ENCODE measurements at places on chromosomes 13 and 19.

GRCh38 chr19:4174895-4175668 is 7.3 kb downstream of the SIRT6 start:
- no peak for DNase-seq

GRCh38 chr19:41691268-41691970 is 3.3 kb upstream of the CEACAM7 start:
- no peak for DNase-seq

- DNase-seq: no peak
Observed at GRCh38 chr19:28964500-28964899, 248.5 kb downstream of the UQCRFS1 start.

GRCh38 chr19:28555317-28555716 is 657.6 kb downstream of the UQCRFS1 start:
- DNase-seq: no peak

DNA sequence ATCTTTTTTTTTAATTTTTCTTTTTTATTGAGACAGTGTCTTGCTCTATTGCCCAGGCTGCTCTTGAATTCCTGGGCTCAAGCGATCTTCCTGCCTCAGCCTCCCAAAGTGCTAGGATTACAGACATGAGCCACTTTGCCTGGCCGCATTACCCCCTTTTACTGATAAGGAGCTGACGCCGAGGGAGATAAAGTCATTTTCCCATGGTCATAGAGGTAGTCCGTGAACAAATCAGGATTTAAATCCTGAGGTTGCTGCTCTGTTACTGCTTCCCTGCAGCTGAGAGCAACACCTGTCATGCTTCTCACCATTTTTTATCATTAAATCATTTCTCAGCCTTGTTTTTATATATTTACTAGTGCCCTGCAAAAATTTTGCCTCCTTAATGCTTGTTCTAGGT is 7.4 kb downstream of the CYSLTR2 start:
- no peak for DNase-seq

DNA sequence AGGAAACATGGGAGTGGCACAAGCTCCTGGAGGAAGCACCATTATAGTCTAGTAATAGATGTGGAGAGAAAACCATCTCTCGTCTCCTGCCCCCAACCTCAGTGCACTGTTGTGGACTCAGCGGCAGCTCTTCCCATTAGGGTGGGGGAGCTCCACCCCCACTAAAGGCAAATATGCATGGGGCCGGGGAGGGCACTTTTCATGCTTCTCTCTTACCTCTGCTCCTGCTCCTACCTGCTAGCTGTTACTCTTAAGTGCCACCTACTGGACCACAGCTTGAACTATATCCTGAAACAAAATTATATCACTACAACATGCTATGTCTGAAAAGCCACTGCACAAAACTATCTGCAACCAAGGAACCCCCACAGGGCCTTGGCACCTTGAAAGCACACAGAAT is 112.6 kb upstream of the DACH1 start:
- no peak for DNase-seq

GRCh38 chr19:55581145-55581822 is 636 bp upstream of the ZNF579 start:
- no peak for DNase-seq

DNA sequence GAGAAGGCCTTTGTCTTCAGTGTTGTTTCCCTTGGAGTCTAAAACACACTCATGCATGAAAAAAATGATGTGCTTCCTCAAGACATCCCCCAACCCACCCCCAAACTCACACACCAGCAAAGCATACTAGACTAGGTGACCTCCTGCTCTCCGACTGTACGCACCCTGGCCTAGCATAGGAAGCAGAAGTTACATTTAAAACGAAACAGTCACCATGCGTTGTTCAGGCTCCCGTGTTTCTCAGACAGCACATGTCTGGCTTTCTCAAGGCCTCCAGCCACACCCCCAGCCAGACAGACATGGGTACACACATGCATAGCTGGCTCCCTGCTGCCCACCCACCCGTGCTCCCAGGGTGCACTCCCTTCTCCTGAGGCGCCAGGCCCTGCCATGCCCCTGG is 28.7 kb upstream of the C1QTNF9 start:
- DNase-seq: peak; percentile 56

- no peak for DNase-seq
Observed at GRCh38 chr19:19475849-19476828, 39.2 kb downstream of the TSSK6 start.

- no peak for DNase-seq
Observed at GRCh38 chr13:82898586-82898985, 983.7 kb downstream of the SLITRK1 start.

- peak; percentile 70 for DNase-seq
Observed at GRCh38 chr19:3505598-3506383, at the start of gene FZR1. Gene FZR1 (plus strand): TSS chr19:3506311. CDS start chr19:3522990, 16,679 bp downstream.

GRCh38 chr19:35318679-35319448 is 10.1 kb upstream of the CD22 start:
- no peak for DNase-seq

GRCh38 chr13:111370570-111371535 is 50.4 kb downstream of the TEX29 start:
- DNase-seq: no peak

DNA sequence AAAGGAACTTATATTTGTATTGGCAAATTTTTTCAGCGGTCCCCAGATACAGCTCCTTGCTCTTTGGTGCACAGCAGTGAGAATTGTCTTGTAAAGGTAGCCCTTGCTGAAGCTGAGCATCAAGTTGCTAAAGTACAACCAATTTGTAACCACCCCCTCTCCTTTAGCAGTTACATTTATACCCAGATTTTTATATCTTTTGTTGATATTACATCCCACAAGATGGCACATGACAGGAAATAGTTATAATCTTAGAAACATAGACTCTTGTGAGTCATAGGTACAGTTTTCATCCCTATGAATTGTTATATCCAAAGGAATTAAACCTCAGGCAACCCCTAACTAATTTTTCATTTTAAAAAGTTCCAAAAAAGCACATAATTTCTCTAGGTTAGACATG is 523.0 kb upstream of the SLITRK1 start:
- no peak for DNase-seq

DNA sequence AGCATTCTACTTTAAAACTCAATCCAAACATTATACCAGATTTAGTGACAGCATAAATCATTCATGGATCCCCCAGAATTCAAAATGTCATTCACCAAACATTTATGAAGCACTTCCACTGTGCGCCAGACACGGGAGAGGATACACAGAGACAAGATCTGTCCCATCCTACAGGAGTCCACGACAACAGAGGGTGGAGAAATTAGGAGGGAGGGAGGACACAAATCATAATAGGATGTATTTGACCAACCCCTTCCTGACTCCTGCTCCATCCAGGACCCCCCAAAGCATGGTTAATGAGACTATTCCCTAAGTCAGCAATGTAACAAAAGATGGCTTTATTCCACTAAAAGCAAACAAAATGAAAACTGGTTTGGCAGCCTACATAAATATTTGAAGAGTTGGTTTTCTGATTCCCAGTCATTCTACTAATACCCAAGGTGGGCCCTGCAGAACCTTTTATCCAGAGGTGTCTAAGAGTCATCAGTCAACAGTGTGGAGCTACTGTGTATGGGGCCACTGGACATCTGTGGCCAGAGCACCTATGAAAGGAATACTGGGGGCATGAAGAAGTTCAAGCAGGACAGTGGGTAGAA is 62.8 kb upstream of the DOCK9 start:
- DNase-seq: no peak

DNA sequence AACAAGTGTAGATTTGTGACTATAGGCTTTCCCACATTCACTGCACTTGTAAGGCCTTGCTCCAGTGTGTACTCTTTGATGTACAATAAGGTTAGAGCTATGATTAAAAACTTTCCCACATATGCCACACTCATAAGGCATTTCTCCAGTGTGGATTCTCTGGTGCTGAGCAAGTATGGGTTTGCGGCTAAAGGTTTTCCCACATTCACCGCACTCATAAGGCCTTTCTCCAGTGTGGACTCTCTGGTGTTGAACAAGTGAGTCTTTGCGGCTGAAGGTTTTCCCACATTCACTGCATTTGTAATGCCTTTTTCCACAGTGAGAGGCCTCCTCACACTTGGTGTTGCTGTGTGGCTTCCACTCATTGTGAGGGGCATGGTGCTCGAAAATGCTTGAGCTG is 3.7 kb downstream of the ZNF772 start:
- no peak for DNase-seq

GRCh38 chr13:48042894-48043293 is 5.4 kb downstream of the NUDT15 start:
- DNase-seq: no peak

DNA sequence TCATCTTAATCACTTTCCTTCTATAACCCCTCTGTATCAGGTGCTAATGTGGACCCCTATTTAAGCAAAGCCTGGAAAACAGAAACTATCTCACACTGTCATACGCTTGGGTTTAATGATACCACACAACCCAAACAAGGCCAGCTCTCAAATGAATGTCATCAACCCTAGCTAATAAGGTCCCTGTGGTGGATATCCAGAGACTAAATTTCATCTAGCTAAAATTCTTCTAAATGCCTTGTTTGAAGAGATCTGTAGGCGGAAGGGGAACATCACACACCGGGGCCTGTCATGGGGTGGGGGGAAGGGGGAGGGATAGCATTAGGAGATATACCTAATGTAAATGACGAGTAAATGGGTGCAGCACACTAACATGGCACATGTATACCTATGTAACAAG is 95.5 kb downstream of the FOXO1 start:
- no peak for DNase-seq

- DNase-seq: no peak
Observed at GRCh38 chr19:45782820-45783785, 813 bp upstream of the DMPK start.

- no peak for DNase-seq
Observed at GRCh38 chr13:47680748-47681147, 320.3 kb downstream of the SUCLA2 start.

DNA sequence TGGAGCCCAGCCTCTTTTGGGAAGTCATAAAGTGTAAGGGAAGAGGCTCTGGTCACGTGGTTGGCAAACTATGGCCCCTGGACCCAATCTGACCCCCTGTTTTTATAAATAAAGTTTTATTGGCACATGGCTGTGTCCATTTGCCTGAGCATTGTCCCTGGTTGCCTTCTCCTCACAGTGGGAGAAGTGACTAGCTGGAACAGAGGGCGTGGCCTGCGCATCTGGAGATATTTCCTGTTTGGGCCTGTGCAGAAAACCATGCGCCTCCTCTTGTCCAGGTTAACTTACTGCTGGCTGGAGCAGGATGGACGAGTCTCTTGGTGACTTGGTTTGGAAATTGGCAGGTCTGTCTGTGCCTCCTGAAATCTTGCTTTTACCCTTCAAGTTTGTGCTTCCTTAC is 48.3 kb downstream of the KDM4B start:
- no peak for DNase-seq

- no peak for DNase-seq
Observed at GRCh38 chr19:3357271-3357991, 9.0 kb upstream of the NFIC start.

DNA sequence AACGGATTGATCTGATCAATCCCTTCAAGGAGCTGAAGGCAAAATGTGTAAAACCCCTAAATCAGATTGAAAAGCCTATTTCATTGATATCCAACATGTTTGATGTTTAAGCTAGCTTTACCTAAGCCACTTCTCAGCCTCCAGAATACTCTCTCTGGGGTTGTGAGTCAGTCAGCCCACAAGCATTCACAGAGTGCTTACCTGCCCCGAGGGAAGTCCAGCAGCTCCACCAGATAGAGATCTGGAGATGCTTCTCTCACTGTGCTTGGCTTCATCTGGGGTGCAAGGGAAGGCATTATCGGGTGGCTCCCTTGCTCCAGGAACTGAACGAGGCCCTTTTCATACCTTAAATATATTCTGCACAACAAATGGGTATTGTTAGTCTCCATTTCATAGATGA is 159.7 kb downstream of the OXGR1 start:
- DNase-seq: no peak

DNA sequence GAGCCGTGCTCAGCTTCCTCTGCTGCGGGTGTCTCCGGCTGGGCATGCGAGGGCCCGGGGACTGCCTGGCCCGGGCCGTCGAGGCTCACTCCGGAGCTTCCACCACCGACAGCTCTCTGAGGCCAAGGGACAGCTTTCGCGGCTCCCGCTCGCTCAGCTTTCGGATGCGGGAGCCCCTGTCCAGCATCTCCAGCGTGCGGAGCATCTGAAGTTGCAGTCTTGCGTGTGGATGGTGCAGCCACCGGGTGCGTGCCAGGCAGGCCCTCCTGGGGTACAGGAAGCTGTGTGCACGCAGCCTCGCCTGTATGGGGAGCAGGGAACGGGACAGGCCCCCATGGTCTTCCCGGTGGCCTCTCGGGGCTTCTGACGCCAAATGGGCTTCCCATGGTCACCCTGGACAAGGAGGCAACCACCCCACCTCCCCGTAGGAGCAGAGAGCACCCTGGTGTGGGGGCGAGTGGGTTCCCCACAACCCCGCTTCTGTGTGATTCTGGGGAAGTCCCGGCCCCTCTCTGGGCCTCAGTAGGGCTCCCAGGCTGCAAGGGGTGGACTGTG is 1.2 kb downstream of the S1PR4 start:
- no peak for DNase-seq

- no peak for DNase-seq
Observed at GRCh38 chr19:47232422-47233211, 1.6 kb upstream of the BBC3 start.

GRCh38 chr19:29587518-29587986 is 18.5 kb upstream of the POP4 start:
- no peak for DNase-seq

GRCh38 chr13:45799451-45799850 is 52.1 kb downstream of the SIAH3 start:
- no peak for DNase-seq

DNA sequence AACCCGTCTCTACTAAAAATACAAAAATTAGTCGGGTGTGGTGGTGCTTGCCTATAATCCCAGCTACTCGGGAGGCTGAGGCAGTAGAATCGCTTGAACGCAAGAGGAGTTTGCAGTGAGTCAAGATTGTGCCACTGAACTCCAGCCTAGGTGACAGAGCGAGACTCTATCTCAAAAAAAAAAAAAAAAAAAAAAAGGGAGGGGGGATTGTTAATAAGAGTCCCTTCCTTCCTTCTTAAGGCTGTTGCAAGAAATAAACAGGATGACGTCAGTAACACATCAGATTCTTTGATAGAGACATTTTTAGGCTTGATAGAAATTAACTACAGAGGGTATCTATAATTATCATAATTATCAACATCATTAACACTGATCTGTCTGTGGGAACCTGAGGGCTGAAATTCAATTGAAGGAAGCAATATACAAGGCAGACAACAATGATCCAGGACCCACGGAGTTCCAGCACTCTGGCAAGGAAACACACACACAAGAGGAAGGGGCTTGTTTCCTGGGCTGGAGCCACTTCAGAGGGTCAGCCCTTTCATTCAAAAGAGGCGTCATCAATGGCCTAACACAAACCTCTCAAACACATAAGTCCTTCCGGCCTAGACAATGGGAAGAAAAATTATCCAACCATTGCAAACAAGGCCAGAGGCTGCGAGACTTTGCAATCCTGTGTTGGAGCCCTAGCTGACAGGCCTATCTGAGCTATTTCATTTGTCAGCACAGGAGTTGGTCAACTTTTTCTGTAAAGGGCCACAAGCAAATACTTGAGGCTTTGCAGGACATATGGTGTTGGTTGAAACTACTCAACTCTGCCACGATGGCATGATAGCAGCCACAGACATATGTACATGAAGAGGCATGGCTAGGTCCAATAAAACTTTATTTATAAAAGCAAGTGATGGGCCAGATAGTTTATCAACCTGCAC is 105.2 kb downstream of the INSR start:
- DNase-seq: no peak
